ENCODE measurements at places on chromosomes 7 and 10.

GRCh38 chr10:5940807-5941218, 36.5 kb downstream of the IL15RA start:
- DNase-seq, result no peak

DNA sequence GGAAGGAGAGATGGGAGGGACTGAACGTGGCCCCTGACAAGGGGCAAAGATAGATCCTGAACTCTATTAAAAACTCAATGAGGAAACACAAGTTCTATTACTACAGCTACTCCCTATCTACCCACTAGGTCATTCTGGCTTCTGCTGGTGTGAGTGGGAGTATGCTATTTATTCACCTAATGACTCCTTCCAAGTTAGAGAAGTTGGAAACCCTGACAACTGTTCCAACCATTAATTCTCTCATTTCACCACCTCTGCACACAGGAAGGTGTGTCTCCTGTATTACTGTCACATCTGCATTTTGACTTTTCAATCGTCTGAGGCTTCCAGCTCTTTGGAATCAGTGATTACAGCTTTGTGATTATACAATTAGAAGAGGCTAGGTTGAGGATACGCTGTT, 169.4 kb upstream of the ADO start:
- no peak for DNase-seq

DNA sequence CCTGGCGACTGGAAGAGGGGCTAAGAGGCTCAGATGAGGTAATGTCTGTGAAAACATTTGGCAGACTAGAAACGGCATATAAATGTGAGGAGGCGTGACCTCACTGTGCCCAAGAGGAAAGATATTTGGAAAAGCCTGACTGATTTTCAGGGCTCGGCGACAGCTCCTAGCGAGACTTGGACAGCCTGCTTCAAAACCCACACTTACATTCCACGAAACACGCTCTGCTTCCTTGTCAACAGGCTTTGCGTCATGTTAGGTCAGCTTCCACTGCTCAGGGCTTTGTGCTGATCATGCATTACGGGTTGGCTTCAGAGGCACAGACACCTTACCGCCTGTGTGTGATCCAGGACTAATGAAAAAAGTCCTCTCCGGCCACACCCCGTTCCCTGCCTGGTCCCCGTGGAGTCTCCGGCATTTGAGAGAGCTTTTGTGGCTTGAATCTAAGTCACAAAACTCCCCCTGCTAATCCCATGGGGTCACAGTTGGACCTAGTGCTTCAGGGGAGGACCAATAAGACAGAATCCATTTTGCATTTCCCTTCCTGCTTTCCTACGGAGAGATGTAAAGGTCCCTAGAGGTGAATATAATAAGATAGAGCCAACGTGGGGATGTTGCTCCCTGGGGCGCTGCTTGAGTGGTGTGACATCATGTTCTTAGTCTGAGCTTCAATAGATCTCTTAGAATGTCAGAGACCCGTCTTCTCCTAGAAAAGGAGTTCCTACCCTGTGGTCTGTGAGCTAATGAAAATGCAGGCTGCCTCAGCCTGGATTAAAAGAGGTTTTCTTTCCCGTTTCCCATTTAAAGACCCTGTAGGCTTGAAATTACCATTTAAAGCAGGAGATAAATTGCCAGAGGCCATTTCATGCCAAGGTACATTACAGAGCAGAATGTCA, 25.5 kb downstream of the FGFBP3 start:
- DNase-seq, result no peak

GRCh38 chr7:155930061-155930460, 117.8 kb upstream of the SHH start:
- DNase-seq, result no peak

GRCh38 chr10:106011250-106011649, 1153.3 kb downstream of the SORCS1 start:
- no peak for DNase-seq

DNA sequence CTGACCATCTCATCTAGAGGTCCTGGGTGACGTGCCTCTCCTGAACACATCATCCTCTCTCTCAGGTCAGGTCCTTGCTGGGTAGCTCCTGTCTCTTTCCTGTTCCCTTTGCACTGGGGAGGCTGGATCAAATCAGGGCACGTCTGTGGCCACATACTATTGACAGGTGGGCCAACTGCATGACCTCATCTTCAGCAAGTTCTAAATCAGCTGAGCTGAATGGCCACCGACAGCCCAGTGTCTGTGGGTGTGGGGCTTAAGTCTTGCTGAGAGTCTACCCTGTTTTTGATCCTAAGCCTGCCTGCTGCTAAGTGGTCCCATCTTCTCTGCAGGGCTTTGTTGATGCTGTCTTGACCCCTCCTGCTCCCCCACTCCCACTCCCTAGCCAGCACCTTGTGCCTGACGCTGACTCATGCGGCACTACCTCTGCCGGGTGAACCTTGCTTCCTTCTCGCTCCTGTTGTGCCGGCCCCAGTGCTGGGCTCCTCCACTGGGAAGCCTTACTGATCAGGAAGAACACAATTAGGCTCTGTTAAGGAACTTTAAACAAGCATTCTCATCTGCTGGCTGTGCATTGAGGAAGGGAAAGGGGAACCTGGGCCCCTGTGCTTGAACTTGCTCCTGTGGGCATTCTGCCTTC, 440.4 kb downstream of the PLXNA4 start:
- no peak for DNase-seq

DNA sequence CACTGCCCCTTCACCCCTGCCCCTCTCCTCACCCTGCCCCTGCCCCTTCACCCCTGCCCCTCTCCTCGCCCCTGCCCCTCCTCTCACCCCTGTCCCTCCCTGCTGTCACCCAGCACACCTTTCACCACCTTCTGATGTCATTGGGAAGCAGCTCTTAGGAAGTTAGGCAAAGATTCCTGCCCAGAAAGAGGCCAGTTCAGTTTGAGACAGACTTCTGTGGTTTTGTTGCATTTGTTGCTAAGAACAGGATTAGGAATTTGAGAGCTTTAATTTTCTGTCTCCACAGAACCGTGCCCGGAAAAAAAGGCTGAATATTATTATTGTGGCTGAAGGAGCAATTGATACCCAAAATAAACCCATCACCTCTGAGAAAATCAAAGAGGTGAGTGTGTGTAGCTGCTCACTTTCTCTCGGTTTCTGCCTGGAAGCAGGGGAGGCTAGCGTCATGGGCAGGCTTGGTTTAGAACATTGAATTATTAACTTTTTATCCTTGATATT, 39.6 kb downstream of the PFKP start:
- no peak for DNase-seq

DNA sequence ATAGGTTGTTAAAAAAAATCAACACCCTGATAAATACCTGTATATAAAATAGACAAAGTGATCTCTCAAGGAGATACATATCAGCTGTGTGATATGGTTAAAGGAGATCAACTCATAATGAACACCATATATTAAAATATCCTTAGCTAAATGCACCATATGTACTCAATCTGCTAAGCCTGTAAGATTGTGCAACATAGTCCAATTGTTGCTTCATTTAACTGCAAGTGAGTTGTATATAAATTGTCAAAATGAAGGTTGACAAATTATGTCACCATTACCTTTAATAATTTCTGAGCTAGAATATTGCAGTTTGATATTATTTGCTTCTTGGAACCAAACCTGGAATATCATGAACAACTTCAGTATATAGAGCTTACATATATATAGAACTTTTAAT, 283.7 kb downstream of the MALRD1 start:
- no peak for DNase-seq

- no peak for DNase-seq
Measured at GRCh38 chr7:584820-585219, 65.2 kb upstream of the PDGFA start.

GRCh38 chr10:99685597-99685967, 26.3 kb downstream of the ENTPD7 start:
- DNase-seq, result no peak

GRCh38 chr7:47721670-47722069, 139.8 kb upstream of the TNS3 start:
- DNase-seq, result no peak
